Right hindlimb (tissue), 1 donor: ENCODE measurements at places on chromosomes 4 and X.

DNA sequence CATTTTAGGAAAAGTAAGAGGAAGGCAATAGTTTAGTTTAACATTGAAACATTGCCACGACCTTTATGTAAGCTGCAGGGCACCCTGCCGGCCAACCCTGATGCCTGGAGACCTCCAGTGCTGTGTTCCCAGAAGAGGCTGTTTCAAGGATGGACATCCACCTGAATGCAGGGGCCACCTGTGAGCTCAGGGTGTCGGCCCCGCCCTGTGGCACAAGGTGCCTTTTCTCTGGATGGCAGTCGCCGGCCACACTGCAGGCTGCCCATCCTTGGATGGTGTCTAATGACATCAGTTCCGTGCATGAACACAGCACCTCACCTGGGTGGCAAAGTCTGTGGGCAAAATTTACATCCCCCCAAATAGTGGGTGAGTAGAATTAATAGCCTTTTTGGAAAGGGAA lies 180.0 kb downstream of the AFAP1 start:
- no peak for DNase-seq

DNA sequence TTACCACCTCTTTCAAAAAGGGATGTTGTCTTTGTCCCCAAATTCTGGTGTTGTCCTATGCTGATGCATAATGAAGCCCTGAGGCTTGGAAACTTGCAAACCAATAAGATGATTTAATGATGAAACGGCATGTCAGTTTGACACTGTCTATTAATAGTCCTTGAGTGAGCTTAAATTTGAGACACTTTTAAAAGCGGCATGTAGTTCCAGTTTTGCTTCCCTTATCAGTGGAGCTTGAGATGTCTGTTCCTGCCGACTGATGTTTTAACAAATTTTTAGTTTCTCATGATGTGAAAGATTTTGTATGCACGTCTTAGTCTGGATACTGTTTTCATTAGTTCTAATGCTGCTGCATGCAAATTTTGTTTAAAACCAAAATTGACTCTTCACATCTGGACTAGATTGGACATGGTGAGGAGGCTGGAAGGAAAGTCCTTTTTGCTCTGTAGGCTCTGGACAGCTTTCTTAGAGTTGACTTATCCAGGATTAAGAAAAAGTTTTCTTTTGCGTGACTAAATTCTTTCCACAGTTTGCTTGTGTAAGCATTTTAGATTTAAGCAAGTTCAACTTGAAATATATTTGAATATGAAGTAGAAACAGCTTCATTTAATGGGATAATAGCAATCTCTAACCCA lies 11.7 kb downstream of the C1GALT1C1 start:
- no peak for DNase-seq

GRCh38 chr4:158042591-158043030 lies 130.2 kb downstream of the GASK1B start:
- DNase-seq = no peak

DNA sequence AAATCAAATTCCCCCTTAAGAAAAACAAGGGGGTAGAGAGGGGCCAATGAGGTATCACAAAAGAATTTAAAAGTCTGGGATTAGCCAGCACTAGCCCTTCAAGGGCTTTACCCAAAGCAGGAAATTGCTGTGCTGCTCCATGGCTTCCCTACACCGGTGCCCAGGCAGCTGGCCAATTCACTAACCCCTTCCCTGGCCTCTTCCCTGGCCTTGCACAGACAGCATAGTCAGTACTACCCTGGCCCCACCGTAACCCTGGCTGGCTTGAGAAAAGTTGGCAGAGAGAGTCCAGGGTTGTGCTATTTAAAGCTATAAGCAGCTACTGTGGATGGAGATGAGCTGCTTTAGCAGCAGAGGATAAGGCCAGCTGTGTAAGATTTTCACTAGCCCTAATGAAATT lies 43.1 kb downstream of the ADAMTS3 start:
- DNase-seq = peak; percentile 94
